Diencephalon (tissue), 1 donor: ENCODE measurements at places on chromosomes 7 and 10. TPM values are rescaled to one million over a fixed set of nuclear protein-coding genes. Genes with fewer than 3 reads are reported as not detected.

Gene CRPPA
- total RNA-seq = 11.8 TPM

Gene TLX1
- total RNA-seq = not detected

Gene ZNF239
- 17.3 TPM for total RNA-seq

Gene WEE2
- 0.23 TPM for total RNA-seq

Gene SAMD9
- total RNA-seq = 3.2 TPM

Gene CALML5
- not detected for total RNA-seq

Gene NDUFA5
- 194 TPM for total RNA-seq
